CD8-positive, alpha-beta memory T cell (primary cell): ENCODE measurements at places on chromosomes 12 and 14. TPM values are rescaled to one million over a fixed set of nuclear protein-coding genes. Genes with fewer than 3 reads are reported as not detected.

DNA sequence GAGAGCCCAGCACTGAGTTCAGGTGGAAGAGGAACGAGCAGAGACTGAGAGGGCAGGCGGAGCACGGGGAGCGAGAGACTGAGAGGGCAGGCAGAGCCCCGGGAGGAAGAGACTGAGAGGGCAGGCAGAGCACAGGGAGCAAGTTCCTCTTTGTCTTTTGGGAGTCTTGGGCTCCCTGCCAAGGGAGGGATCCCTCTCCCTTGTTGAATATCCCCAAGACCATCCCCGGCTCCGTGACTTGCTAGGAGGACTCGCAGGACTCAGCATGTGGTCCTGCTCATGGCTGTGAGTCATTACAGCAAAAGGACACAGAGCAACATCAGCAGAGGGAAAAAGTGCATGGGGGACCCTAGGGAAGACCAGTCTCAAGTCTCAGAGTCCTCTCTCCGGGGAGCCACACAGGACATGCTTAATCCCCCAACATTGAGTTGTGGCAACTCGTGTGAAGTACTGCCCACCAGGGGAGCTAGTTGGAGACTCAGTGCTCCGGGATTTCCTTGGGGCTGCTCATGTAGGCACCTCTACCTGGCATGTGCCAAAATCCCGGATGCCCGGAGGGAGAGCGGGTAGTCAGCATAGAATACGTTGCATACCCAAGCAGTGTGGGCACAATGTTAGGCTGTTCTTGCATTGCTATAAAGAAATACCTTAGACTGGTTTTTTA, 81.0 kb downstream of the CCDC92 start:
- no peak overlapping the region for H3K27ac ChIP-seq
- H3K27me3 ChIP-seq, result no peaks in the 10 kb centered on the region
- DNase-seq, result no peak

DNA sequence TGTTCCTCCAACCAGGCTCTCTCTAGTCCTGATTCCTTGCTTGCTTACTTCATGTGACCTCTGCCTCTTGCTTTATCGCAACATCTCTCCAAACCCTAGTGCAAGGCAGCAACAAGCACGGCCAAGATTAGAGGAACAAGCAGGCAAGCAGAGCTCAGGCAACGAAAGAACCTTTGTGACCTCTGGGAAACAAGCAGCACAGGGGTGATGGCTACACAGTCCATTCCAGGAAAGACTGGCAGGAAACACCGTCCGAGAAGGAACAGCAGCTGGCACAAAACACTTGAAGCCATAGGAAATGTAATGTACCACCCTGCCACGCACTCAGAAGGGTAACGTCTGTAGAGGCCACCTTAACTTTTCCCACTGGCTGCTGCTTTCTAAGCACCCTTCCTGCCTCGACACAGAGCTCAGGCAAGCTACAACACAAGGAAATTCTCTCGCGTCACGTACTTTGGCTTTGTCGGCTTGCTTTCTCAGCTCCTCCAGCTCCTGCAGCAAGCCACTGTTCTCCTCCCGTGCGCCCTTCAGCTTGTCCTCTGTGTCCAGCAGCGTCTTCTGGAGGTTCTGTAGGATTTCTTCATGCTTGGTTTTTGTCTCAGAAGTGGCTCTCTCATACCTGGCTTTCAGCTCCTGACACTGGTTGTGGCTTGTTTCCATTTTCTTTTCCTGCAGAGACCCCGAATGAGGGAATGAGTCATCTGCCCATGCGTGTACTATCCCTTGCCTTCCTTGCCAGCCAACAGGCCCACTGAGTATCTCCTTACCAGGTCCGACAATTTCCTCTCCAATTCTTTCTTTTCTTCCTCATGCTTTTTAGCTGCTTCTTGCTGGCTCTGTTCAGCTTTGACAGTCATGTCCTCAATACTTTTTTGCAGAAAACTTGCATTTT, 61.4 kb upstream of the VPS33A start:
- H3K27ac ChIP-seq, result no peak overlapping the region
- peaks cover 18% of the 10 kb centered on the region for H3K4me1 ChIP-seq
- peaks cover 4% of the 10 kb centered on the region for H3K36me3 ChIP-seq
- no peaks in the 10 kb centered on the region for H3K27me3 ChIP-seq
- DNase-seq, result no peak
- H3K4me3 ChIP-seq, result no peak overlapping the region

The PTPRQ gene
- not detected for total RNA-seq

- no peaks in the 10 kb centered on the region for H3K4me1 ChIP-seq
- H3K4me3 ChIP-seq, result no peak overlapping the region
- H3K27ac ChIP-seq, result no peak overlapping the region
- no peaks in the 10 kb centered on the region for H3K36me3 ChIP-seq
- no peak for DNase-seq
- H3K27me3 ChIP-seq, result no peaks in the 10 kb centered on the region
Observed at GRCh38 chr14:78479127-78479780, 309.1 kb downstream of the NRXN3 start.

GRCh38 chr14:22319526-22320361, 269.3 kb downstream of the DAD1 start:
- H3K36me3 ChIP-seq, result no peaks in the 10 kb centered on the region
- DNase-seq, result no peak
- no peaks in the 10 kb centered on the region for H3K27me3 ChIP-seq
- H3K4me3 ChIP-seq, result no peak overlapping the region
